ENCODE measurements at places on chromosomes 6 and 20.

DNA sequence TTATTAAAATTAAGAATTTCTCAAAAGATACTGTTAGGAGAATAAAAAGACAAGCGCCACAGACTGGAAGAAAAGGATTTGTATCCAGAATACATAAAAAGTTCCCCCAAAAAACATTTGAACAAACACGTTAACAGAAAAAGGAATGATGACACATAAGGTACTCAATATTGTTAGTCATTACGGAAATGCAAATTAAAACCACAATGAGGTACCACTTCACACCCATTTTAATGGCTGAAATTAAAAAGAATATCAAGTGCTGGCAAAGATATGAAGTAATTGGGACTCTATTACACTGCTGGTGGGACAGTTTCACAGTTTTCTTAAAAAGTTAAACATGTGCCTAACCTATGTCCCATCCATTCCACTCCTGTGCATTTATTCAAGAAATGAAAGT lies 51.4 kb downstream of the HECA start:
- DNase-seq, result no peak

DNA sequence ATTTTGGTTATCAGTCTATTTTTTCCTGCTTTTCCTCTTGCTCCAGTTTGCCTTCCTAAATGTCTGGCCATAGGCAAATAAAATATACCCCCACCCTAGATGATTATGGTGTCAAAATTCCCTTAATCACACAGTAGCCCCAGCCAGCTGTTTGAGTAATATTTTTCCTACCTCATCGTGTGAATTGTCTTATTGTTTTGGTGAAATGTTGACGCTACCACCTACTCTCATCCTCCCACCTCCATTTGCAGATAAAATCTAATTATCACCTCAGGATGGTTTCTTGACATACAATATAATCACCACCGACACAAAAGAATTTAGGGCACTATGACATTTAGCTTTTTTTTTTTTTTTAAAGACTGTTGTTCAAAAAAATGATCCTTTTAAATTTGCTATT lies 44.1 kb upstream of the FUCA2 start:
- no peak for DNase-seq

DNA sequence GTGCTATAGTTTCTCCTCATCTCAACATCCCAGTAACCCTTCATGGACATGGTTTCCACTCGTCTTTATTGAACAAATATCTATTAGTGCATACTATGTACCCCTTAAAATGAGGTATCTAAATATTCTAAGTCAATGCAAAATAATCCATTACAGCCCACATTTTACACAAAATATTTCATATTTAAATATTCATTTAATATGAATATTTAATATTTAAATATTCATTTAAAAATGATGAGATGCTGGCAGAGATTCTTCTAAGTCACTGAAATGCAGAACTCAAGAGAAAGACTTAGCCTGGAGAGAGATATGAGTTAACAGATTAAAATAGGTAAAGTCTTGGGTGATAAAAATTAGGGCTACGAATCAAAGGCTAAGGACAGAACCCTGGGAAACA lies 17.9 kb downstream of the EPB41L2 start:
- no peak for DNase-seq

- no peak for DNase-seq
These were observed 384.8 kb downstream of the ADGRB3 start for GRCh38 chr6:69019832-69020231.

GRCh38 chr6:150354754-150355571 lies 13.8 kb upstream of the IYD start:
- no peak for DNase-seq

GRCh38 chr6:31930962-31931361 lies 3.4 kb downstream of the C2 start:
- DNase-seq, result no peak

DNA sequence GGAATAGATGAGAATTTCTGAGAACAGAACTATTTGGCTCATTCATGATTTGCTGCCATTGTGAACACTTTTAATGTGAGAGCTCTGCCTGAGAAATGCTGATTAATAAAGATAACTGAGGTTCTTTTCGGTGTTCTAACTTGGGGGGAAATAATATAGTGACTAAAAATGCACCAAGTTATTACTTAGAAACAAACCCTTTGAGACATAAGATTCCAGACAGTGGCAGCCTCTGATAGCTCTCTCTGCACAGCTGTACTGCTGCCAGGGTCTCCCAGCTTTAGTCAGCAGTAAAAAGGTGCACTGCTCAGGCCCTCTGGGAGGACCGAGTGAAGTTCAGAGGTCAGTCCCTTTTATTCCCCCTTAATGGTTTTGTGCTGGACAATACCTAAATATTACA lies 2.5 kb upstream of the PRDM1 start:
- DNase-seq, result peak; percentile 75

- DNase-seq, result no peak
These were observed 17.3 kb downstream of the FOXA2 start for GRCh38 chr20:22566876-22567658.

DNA sequence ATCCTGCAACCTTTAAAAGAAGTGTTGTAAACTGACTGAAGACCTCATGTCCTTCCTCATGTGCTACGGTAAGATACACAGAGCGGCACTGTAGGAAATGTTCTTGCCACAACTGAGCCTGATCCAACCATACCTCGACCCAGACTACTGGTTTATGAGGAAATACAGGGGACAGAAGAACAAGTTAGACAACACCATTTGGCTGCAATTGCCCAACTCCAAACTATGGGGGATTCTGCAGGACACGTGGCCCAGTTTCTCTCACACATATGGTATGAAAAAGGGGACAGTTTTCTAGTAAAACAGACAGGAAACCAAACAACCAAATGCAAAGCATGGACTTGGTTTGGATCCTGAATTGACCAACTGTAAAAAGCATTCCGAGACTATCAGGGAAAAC lies 10.5 kb downstream of the PRPH2 start:
- DNase-seq, result no peak

- DNase-seq, result no peak
These were observed 158.1 kb upstream of the PROKR2 start for GRCh38 chr20:5474646-5475550.

- DNase-seq, result peak; percentile 10
These were observed 212.1 kb upstream of the PHACTR1 start for GRCh38 chr6:12504325-12504966.

DNA sequence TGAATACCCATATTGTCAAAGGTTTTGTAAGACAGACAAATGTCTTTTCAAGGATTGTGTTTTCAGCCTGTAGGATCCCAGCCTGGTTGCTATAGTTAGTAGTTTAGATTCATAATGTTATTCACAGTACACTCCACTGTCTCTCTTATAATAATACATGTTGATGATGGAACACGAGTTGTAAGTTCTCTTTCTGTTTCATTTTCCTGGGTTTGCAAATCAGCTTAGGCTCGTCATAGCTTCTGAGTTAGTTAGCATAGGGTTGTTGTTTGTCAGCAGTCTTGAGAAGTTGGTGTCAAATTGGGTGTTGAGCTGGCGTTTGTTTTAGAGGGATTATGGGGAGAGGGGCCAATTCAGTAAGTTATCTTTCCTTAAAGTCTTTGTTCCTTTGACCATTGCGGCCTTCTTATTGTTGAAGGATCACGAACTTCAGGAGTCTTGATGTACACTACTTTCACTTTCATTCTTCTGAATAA lies 45.8 kb downstream of the QKI start:
- DNase-seq, result no peak

- no peak for DNase-seq
These were observed 77.2 kb upstream of the MPC1 start for GRCh38 chr6:166459906-166460305.

- DNase-seq, result no peak
These were observed 18.7 kb downstream of the DEFB110 start for GRCh38 chr6:50003139-50003538.

DNA sequence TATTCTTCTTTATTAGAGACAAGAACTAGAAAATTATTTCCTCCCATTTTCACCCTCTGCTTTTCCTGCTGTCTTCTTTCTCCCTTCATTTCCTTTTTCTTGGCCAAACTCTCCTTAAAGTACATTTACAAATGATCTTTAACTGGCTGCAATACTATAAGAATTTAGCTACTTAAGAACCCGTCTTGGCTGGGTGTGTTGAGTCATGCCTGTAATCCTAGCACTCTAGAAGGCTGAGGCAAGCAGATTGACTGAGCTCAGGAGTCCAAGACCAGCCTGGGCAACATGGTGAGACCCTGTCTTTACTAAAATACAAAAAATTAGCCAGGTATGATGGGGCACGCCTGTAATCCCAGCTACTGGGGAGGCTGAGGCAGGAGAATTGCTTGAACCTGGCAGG lies 39.3 kb upstream of the SRPK1 start:
- no peak for DNase-seq

DNA sequence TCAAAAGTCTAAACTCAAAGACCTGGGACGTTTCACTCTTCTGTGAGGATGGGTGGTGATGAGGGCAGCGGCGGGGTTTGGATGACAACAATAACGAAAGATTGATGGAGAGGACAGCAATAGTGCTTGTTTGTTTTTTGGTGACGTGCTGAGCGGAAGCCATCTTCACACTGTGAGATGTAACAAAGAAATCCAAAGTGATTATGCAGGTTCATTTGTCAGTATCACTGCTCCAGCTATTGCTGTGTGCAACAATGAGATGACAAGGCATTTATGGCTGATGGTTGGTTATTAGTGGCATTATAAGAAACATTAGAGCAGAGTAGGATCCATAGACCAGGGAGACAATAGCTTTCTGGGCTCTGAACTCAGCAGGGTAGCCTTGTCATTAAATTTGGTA lies 306.7 kb downstream of the RNF144B start:
- no peak for DNase-seq

- peak; percentile 34 for DNase-seq
These were observed 14.3 kb upstream of the NCOA3 start for GRCh38 chr20:47487175-47487917.

DNA sequence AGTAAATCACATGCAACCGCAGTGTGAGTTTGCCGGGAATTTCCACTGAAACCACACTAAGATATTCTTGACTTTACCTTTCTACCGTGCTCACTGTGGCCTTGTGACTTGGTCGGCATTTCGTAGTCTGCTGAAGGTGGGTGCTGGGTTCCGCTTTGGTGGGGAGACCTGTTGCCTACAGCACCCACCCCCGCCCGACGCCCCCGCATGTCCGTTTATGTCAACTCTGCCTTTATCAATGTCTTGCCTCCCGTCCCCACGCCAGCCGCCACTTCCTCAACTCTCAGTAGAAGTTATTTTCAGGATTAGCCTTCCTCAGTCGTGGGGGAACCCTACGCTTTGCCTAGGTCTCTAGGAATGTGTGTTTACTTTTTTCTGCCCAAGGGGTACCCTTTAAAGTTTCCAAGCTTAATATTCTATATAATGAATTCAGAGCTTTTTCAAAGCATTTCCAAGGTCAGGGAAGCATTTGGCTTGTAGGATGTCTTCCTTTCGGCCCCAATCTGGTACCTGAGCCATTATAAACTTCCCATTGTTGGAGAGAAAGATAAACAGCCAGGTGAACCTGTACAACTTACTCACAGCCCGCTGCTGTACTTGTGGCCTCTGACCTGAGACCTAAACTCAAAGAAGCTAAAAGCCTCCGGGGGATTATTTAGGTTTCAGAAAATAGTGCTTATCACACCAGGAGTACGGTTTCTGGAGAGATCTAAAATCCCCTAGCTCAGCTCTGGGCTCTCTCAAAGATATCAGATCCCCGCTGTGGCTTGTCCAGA lies 54.2 kb downstream of the TBC1D7 start:
- peak; percentile 67 for DNase-seq

GRCh38 chr6:168157272-168158212 lies 78.5 kb upstream of the FRMD1 start:
- no peak for DNase-seq

- no peak for DNase-seq
These were observed 24.2 kb downstream of the TBC1D7 start for GRCh38 chr6:13304101-13304500.

GRCh38 chr20:52145587-52145986 lies 46.0 kb downstream of the ZFP64 start:
- DNase-seq, result no peak

- DNase-seq, result no peak
These were observed 239.6 kb upstream of the PLCB4 start for GRCh38 chr20:8829256-8829655.

- peak; percentile 23 for DNase-seq
These were observed 90.9 kb downstream of the DTD1 start for GRCh38 chr20:18678549-18679419.

DNA sequence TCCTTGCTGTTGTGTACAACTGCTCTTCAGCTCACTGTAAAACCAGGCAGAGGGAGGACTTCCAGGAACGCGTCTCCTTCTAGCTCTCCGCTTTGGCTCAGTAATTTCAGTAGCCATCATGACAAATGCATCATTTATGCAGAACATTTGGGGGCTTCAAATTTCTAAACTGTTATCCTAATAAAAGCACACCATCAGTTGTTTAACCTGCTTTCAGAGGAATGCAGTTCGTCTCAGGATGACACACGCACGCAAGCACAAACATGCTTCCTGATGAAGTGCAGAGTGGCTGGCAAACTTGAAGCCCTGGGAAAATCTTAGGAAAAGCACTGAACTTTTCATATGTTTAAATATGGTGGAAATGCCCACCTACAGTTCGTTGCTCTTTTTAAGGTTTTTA lies 24.4 kb downstream of the SLC22A23 start:
- DNase-seq, result no peak

DNA sequence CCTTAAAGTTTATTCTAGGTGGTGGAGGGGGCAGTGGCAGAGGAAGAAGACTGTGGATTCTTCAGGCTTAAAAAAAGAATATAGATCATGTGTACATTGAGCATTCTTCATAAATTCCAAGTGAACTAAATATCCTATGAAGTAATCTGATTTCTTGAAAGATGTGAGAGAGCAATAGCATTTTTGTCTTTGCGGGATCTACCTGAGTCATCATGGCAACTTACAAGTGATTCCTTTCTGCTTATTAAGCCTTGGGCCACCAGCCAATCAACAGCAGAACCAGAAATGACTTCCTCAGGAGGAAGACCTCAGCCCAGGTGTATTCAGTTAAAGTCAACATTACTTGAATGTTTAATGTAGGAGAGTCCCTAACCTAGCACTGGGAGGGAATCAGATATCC lies 756.9 kb downstream of the TFAP2A start:
- no peak for DNase-seq

DNA sequence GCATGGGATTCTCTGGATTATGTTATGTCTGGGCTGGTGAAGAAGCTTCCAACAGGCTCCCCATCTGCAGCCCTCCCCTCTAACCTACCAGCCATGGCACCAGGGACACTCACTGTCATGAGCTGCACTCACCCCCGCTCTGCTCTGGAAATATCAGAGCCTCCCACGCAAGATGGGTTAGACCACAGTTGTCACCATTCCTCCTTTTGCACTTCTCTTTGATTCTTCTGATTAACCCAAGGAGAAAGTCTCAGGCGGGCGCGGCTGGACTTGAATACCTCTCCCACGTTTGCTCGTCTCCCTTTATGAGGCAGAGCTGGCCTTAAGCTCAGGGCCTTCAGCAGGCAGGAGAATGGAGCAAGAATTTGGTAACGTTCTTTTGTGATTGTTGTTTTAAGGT lies 128.1 kb downstream of the CEBPB start:
- no peak for DNase-seq

All from T-helper 2 cell (primary cell).